ENCODE measurements at places on chromosomes 2 and 18.

DNA sequence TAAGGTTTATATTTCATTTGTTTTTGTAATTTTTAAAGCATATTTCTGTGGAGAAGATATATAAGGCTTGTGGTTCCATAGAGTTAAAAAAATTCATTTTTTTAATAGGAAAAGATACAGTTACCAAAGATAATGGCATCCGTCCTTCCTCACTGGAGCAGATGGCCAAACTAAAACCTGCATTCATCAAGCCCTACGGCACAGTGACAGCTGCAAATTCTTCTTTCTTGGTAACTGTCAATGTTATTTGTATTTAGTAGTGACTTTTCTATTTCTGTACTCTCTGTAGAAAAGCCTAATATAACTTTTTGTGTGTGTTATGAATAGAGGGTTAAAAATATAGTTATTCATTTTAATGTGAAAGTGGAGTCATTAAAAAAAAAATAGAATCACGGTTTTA, 35.1 kb downstream of the HADHB start:
- DNase-seq: no peak

- no peak for DNase-seq
These were observed 226.2 kb downstream of the MC4R start for GRCh38 chr18:60146220-60146960.

DNA sequence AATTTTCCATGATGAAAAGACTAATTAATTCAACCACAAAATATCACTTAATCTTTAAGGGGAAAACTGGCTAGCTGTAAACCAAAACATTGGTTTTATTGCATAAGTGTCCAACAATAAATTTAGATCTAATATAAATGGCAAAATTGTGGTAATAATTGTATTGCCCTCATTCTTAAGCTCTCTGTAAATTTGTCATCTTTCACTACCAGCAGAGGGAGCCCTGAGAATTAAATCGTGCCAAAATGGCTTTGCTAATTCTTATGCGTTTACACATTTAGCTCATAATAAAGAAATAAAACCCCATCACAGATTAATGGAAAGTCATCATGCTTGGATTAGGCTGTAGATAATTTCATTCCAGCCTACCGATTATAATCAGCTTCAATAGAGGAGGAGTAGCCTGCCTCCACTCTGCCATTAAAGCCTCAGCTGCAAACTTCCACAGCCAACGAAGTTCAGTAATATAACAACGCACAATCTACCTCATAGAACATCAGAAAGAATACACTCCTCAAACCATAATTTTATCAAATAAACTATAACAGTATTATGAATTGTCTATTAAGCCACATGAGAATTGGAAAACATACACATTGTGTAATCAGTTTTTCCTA, 70.0 kb upstream of the ATP5MC3 start:
- DNase-seq: peak; percentile 13

DNA sequence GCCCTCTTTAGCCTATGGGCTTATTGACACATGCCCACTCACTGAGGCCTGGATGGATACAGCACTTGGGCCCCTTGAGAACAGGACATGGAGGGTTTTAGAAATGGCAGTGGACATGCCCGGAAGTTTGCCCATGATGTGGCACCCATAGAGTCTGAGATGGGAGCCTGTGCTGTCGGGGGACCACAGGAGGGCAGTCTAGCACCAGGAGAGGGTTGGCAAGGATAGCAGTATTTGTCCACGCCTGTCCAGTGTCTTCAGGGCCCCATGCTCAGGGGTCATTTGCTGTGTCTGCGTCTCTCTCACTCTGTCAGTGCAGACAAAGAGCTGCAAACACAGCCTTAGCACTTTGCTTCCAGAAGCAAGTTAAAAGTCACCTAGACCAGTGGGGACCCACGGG, 48.7 kb downstream of the IL1RL2 start:
- no peak for DNase-seq

- DNase-seq: no peak
These were observed 544.2 kb downstream of the SATB2 start for GRCh38 chr2:198913394-198914152.

- DNase-seq: no peak
These were observed 272.5 kb downstream of the GALR1 start for GRCh38 chr18:77522051-77522675.

- DNase-seq: no peak
These were observed 14.8 kb downstream of the FBXO48 start for GRCh38 chr2:68452158-68452900.

DNA sequence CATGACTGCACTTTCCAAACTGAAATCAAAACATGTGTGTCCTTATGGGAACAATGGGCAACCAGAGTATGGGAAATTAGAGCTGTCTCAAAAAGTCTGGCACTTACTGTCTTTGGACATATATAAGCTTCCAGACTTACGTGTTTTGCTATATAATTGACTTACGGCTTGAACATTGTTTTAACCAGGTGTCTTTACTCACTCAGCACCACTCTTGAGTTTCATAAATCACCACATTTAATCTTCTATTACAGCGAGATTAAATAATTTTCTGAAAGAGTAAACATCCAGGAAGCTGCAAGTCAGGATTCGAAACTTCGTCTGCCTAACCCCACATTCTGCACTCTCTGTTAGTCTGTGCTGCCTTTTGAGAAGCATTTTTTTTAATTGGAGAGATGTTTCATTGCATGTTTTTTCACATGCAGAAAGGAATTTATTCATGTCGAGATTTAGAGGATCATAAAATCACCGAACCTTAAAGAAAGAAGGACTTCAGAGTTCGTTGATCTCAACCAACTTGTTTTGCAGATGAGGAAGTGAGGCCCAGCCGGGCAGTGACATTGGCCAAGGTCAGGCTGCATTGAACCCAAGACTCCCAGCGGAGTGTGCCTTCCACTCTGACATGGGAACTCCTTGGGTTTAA, 137.3 kb downstream of the SETBP1 start:
- DNase-seq: peak; percentile 65

Data from right kidney (tissue), 9 donors.